ENCODE measurements at places on chromosomes 12 and 14.
A peak's percentile ranks its signal among the peaks of the same experiment; 100 is the strongest.

DNA sequence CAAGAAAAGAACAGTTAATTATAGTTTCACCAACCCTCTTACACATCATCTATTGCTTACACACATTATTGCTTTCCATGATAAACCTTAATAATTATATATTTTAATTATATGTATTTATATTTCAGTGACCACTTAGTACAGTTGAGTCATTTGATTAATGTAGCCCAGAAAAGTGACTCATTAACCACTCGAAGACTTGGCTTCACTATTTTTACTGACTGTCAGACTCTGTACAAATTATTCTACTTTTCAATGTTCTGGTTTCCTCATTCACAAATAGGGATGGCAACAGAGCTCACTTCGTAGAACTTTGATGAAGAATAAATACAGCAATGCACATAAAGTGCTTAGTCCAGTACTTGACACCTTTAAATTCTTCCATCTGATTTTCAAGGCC, 98.3 kb downstream of the CFAP54 start:
- no peak for DNase-seq

DNA sequence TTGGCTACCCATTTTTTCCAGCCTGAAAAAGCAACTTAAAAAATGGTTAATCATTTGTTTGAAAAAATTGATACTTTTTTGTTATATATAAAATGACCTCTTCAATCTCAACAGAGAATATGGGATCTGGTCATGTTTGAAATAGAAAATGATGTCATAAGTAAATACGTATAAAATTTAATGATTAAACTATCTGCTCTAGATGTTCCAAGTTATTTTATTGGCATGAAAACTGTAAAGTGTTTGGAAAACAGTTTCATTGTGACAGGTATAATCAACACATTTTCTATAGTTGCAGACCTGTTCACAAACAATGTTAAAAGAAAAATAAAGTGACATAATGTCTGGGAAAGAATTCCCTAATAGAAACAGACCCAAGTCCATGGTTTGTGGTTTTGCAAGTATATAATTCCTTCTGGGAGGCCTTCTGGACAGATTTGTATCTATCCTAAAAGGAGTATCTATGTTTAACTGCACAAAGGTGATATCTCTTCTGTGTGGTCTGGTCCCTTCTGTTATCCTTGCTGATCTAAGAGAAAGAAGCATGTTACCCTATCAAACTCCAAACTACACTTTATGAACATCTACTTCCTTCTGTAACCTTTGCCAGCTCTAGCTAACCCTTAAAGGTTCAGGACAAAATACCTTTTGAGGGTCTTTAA, 39.5 kb upstream of the LRIG3 start:
- no peak for DNase-seq

- DNase-seq, result no peak
Measured at GRCh38 chr14:23877538-23878180, 75.9 kb upstream of the DHRS4 start.

DNA sequence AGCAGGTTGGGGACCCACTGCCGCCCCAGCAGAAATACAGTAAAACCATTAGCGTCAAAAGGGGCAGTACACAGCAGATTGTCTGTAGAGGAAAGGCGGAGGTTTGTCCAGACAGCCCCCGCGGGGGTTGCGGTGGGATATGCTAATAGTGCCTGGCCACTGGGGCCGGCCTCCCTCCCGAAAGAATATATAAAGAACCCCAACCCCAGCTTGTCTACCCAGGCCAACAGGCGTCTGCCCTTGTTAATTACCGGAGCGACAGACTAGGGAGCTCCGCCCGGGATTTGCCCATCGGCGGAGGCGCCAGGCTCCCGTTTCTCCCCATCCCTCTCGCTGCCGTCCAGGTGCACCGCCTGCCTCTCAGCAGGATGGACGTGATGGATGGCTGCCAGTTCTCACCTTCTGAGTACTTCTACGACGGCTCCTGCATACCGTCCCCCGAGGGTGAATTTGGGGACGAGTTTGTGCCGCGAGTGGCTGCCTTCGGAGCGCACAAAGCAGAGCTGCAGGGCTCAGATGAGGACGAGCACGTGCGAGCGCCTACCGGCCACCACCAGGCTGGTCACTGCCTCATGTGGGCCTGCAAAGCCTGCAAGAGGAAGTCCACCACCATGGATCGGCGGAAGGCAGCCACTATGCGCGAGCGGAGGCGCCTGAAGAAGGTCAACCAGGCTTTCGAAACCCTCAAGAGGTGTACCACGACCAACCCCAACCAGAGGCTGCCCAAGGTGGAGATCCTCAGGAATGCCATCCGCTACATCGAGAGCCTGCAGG, at the start of gene MYF5:
Gene MYF5, plus strand, starts transcription at position 217 of the 774 bp plus-strand sequence. Its CDS starts 152 bp downstream, at position 369.
- no peak for DNase-seq

DNA sequence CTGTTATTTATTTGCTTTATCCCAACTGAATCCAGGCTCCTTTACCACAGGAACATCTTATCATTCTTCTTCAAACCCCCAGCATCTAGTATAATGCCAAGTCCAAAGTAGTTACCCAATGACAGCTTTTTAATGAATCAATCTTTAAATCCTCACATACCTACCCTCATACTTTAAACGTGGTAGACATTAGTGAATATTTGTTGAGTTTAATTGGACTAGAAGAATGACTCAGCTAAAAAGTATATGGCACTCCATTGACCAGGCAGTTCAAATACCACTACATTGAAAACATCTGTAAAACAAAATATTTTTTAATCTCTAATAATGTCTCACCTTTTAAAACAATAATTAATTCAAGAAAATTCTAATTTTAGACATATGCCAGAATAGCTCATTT, 98.1 kb downstream of the ZFC3H1 start:
- no peak for DNase-seq

GRCh38 chr14:96149131-96149530, 55.5 kb upstream of the BDKRB2 start:
- DNase-seq, result no peak

GRCh38 chr12:106873983-106874382, 81.7 kb upstream of the TMEM263 start:
- DNase-seq, result no peak

DNA sequence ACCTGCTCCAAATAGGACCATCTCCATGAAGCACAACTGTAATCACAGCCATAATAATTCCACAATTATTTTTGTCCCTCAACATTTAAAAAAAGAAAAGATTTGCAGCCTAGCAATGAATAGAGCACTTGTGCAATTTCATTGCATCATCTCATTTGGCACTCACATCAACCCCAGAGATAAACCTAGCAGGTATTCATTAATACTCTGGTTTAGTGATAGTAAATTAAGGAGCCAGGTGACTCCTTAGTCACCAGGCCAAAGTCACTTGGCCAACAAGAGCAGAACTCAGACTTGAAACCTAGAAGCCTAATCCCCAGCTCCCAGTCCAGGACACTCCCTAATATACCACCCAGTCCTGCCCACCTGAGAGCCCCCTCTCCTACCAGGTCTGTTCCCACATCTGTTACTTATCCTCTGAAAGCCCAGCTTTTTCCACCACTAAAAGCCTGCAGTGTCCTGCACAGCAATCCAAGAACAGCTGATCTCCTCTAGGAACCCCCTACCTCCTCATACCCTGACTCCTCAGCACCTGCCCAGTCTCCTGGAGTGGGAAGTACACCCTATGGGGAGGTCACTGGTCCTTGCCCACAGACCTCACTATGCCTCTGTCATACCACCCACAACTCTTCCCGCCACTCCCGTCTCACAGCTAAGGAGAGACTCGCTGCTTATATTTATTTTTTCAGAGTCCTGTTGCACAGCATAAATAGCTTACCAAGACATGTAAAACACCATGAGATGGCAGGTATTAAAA, 22.1 kb downstream of the OR10P1 start:
- DNase-seq, result no peak

- no peak for DNase-seq
Measured at GRCh38 chr12:110745542-110746284, 3.0 kb upstream of the PPP1CC start.

DNA sequence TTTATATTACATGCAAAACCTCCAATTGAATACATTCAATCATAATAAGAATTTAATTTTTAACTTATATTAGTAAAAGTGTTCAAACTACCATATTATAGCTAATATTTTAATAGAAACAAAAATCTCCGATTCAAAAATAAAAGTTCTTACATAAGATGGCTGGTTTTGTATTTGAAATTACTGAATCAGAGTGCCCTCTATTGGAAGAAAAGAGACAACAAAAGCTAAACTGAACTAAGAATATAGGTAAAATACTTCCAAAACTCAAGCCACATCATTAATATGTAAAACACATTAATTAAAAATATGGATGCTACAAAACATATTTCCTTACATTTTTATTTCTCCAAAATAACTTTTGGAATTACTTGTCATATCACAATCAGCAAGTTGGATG, 120.3 kb downstream of the GARIN6 start:
- DNase-seq, result peak; percentile 22

DNA sequence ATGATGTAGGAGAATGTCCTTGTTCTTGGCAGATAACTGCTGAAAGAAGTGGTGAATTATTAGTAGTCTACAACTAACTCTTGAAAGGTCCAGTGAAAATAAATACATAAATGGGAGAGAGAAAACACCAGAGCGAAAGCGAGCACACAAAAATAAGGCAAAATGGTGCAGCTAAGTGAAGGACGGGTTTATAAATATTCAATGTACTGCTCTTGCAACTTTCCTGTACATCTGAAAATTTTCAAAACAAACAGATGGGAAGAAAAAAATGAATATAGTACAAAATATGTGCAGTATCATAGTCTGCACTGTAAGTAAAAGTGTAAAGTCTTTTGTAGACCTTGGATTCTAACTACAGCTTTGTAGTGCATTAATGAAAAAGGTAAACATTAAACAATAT, 1.3 kb downstream of the MOK start:
- no peak for DNase-seq

GRCh38 chr14:59566725-59567124, 9.9 kb downstream of the CCDC175 start:
- no peak for DNase-seq

GRCh38 chr12:2054091-2055018, 1.6 kb downstream of the CACNA1C start:
- peak; percentile 63 for DNase-seq

DNA sequence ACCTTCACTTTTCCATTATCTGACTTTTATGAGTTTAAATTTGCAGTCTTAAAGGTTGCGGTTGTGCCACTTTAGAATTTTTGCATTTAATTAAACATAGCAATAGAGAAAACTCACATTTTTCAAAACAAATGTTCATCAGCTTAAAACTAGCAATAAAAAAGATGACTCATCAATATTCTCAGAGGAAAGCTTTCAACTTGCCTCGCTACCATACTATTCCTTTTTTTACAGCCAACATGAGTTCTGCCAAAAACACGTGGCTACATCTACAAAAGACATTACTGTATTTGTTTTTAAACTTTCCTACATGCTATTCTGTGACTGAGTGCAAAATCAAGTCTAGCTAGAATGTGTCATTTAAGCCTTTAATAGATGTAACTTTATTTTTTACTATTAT, 497.1 kb downstream of the RPS29 start:
- DNase-seq, result no peak

GRCh38 chr14:22252686-22253085, 336.3 kb downstream of the DAD1 start:
- no peak for DNase-seq

DNA sequence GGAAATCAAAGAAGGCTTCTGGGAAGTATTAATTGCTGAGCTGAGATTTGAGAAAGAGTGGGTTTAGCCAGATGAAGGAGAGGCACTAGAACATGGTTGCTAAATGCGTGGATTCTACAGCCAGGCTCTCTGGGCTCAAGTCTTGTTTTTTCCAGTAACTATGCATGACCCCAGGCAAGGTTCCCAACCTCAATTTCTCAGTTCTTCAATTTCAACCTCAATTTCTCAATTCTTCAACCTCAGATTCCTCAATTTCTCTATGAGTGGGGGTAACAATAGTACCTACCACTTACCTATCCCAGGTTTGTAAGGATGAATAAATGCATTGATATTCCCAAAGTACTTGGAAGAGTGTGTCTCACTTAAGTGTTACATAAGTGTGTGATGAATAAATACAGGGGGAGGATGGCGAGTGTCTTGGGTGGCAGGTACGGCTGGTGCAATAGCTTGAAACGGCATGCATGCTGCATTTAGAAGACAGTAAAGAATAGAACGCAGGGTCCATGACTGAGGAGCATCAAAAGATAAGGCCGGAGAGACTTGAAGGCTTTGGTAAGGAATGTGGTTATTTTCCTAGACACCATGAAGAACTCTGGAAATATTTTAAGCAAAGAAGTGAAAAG, 149.1 kb upstream of the ATP2B1 start:
- DNase-seq, result no peak

DNA sequence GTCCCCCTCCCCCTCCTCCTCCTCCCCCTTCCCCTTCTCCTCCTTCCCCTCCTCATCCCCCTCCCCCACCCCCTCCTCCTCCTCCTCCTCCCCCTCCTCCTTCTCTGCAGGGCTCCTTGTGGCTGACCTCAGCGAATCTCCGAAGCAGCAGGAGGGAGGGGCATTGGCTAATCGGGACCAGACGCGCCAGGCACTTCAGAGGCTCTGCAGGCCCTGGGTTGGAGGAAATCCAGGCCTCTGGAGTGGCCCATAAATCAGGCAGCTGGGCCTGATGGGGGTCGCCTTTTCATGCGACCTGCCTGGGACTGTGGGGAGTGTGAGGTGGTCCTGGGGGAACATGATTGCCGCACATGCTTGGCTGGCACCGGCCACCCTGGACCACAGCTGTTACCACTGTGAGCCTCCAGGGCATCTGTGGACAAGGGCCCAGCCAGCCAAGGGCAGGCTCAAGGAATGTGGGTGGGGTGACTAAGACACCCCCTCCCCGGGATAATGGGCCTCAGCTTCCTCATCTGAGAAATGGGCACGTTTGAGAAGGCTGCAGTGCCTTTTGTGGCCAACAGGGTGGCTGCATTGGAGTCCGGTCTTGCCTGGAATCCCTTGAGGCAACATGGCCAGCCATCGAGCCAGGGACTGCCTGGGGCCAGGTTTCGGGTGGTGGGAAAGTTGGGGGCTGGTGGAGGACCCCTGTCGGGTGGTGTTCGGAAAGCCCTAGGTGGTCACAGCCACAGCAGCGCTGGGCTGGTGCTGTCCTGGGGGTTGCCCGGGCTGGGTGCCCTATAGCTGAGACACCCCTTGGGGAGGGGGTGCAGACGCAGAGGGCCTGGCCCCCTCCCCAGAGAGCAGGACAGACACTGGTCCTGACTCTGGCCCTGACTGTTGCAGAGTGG, 12.0 kb downstream of the KIF26A start:
- DNase-seq, result peak; percentile 69

- DNase-seq, result no peak
Measured at GRCh38 chr12:120851444-120851843, 52.7 kb downstream of the SPPL3 start.

DNA sequence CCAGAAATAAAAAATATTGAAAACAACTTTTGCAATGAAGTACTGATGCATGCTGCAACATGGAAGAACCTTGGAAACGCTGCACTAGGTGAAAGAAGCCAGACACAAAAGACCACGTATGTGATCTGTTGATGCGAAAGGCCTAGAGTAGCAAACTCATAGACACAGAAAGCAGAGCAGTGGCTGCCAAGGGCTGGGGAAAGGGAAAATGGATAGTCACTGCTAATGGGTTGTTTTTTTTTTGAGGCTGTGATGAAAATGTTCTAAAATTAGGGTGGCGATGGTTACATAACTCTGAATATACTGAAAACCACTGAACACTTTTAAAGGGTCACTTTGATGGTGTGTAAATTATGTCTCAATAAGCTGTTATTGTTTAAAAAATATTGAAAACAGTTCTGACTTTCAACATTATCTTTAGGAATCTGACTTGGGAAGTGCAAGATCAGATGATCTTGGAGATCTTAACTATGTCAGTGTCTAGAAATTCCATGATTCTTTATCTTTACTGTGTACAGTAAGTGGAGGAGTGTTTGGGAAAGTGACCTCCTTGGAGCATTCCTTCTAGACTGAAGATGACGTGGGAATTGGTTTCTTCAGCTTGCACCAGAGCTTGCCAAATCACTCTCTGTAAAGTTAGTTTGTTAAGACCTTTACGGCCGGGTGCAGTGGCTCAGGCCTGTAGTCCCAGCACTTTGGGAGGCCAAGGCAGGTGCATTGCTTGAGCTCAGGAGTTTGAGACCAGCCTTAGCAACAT, 12.4 kb downstream of the MLXIP start:
- DNase-seq, result no peak
